Muscle of leg (tissue), 16 donors: ENCODE measurements at places on chromosomes 11 and 22. TPM values are rescaled to one million over a fixed set of nuclear protein-coding genes. Genes with fewer than 3 reads are reported as not detected.

GRCh38 chr22:28014211-28015045 lies 95.4 kb upstream of the PITPNB start:
- no peaks in the 10 kb centered on the region for H3K27me3 ChIP-seq
- DNase-seq: no peak
- no peak overlapping the region for H3K4me3 ChIP-seq
- peaks cover 23% of the 10 kb centered on the region for H3K4me1 ChIP-seq
- H3K27ac ChIP-seq: no peak overlapping the region

DNA sequence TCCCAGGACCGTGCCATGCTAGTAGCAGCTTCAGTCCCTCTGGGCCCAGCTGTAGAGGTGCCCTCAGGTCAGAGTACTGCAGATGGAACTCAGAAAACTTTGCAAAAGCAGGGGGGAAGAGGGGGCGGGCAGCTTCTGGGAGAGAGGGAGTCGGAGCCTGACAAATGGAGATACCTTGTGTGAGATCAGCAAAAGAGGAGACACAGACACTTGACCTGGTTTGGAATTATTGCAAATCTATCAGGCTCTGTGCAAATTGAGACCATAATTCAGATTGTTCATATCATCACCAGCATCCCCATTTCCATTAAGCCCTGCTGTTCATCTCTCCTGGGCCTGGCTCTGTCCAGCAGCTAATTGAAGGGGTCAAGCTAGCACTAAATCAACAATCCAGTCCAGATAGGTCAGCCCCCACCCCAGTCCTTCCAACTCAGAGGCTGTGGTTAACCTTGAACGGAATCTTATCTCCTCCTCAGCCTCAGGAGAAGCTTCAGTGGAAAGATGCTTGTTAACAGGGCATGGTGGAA lies 292.6 kb upstream of the PLET1 start:
- no peaks in the 10 kb centered on the region for H3K4me1 ChIP-seq
- H3K27ac ChIP-seq: no peak overlapping the region
- no peaks in the 10 kb centered on the region for H3K36me3 ChIP-seq

GRCh38 chr11:77370217-77370616 lies 68.7 kb upstream of the GDPD4 start:
- no peak for DNase-seq
- H3K27ac ChIP-seq: no peak overlapping the region
- no peaks in the 10 kb centered on the region for H3K4me1 ChIP-seq
- H3K4me3 ChIP-seq: no peak overlapping the region
- H3K27me3 ChIP-seq: no peaks in the 10 kb centered on the region
- peaks cover 9% of the 10 kb centered on the region for H3K36me3 ChIP-seq

DNA sequence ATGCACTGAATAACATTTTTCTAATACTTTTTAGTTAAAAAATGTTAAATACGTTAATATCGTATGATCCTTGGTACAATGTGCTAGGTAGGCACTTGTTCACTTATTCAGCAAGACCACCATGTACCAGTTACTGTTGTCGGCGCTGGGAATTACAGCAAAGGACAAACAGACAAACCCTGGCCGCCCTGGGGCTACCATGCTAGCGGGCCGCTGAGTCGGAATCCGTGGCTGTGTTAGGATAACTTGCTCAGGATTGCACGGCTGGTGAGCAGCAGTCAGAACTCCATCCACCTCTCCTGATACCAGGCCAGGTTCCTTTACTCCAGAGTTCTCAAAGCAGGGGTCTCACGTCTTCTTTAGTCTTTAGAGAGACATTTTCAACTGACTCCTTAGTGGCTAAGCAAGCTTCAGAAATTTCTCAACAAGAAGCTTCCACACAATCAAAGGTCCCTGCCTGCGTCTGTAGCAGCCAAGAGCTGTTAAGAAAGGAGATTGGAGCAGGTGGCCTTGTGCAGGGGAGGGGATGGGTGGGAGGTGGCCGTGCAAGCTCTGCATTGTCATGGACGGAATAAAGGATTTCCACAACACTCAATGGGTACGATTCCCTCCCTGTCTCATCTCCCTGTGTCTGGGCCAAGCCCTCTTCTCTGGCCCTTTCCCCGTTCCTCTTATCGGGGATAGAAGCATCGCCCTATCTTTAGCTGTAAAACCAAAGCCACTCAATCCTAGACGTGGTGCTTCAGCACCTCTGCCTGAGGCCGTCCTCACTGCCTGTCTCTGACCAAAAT lies 39.8 kb upstream of the NNMT start:
- no peak for DNase-seq
- H3K27me3 ChIP-seq: peaks cover 6% of the 10 kb centered on the region
- H3K4me1 ChIP-seq: peaks cover 40% of the 10 kb centered on the region
- H3K27ac ChIP-seq: peak overlapping the region; percentile 7

DNA sequence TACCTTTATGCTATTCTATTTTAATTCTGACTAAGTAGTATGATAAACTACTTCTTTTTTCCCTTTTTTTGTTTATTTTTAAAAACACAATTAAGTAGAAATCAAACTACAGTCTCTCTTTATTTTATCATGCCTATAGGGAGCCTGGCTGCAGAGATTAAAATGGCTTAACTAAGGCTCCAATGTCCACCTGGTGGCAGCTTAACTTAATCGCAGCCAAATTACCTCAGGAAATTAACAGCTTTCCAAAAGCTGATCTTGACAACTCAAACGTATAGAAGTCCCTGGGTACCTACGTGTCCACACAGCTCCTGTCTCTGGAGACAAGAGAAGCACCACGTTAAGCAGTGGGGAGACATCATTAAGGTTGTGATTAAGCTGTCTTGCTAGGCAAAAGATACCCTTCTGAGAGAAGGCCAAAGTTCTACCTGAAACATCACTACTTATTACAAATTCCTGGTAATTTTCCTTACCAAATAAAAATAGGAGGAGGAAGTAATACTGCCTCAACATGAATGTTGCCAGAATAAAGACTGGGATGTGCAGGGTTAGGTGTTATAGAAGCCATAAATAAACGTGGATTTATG lies 63.2 kb upstream of the SNX19 start:
- no peaks in the 10 kb centered on the region for H3K36me3 ChIP-seq
- H3K27ac ChIP-seq: no peak overlapping the region
- no peaks in the 10 kb centered on the region for H3K4me1 ChIP-seq

DNA sequence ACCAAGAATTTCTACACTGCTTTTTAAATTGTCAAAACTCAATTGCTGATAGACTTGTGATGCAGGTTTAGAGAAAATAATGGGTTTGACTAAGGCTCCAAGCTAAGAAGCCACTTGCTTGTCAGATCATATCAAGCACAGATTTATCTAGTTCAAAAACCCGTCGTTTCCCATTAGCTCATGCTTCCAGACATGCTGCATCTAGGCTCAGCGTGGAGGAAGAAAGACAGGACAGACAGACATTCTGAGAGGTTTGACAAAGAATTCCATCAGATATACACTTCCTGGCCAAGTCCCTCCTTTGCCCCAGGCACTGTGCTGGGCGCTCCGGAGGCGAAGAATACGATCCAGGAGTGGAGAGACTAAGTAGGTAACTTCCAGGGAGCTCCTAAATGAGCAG lies 76.8 kb downstream of the KCNC1 start:
- peaks cover 41% of the 10 kb centered on the region for H3K4me1 ChIP-seq
- H3K36me3 ChIP-seq: no peaks in the 10 kb centered on the region
- no peak overlapping the region for H3K4me3 ChIP-seq

- H3K4me1 ChIP-seq: no peaks in the 10 kb centered on the region
- DNase-seq: no peak
- H3K4me3 ChIP-seq: no peak overlapping the region
- no peak overlapping the region for H3K27ac ChIP-seq
Observed at GRCh38 chr11:113693030-113693429, 13.1 kb downstream of the TMPRSS5 start.

DNA sequence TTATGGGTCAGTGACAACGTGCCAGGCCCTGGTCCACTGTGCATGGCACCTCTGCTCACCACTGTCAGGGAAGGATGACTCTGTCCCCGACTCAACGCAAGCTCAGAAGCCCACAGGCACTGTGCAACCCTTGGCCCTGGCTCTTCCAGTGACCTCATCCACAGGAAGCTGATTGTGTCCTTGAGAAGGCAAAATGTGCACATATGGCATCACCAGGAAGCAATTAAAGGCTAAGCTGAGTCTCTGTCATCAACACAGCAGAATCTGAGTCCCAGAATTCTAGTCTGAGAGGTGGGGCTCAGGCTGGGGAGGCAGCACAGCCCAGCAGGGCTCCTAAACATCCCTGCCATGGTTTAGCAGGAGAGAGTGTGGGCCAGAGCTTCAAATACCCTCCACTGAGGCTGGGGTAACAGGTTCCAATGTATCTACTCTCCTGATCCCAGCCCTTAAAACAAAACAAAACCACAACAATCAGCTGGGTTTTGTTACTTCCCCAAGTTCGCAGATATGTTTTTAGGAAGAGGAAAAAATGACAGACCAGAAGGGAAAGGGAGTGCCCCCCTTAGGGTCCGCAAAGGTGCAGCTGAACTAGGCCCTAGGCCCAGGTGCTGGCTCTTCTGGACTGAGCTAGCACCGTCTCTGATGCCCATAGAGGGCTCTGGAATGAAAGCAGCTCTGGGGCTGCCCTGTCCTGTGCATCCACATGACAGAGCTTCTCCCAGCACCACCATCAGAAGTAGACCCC lies 33.5 kb upstream of the GNAZ start:
- H3K27me3 ChIP-seq: peaks cover 12% of the 10 kb centered on the region
- DNase-seq: peak; percentile 15
- no peaks in the 10 kb centered on the region for H3K36me3 ChIP-seq
- no peaks in the 10 kb centered on the region for H3K4me1 ChIP-seq
- H3K4me3 ChIP-seq: no peak overlapping the region
- no peak overlapping the region for H3K27ac ChIP-seq

Gene MS4A3
- total RNA-seq: 0.49 TPM

DNA sequence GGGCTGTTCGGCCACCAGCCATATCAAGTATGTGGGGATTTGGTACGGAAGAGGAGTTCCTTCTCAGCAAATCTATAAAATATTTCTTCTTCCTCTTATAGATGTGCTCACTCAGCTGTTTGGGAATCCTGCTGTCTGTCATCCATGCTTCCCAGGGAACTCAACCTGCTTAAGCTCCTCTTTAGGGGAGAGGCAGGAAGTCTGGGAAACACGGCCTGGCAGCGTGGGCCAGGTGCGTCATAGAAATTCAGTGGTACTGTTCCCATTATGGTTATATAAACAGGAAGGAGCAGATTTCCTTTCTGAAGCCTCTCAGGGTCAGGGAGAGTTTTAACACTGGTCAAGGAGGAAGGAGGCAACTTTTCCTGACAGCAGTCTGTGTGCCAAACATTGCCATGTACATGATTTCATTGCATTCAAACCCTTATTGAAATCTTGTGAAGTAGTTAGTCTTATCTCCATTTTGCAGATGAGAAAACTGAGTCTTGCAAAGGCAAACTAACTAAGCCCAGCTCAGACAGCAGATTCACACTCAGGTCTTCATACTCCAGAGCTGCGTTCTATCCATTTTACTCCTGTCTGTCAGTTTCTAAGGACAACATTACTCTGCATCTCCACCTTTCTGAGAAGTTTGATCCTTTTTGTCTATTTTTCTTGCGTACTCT lies 35.4 kb upstream of the AMOTL1 start:
- no peaks in the 10 kb centered on the region for H3K36me3 ChIP-seq
- H3K27ac ChIP-seq: peak overlapping the region; percentile 50
- H3K4me1 ChIP-seq: peaks cover 9% of the 10 kb centered on the region
- H3K4me3 ChIP-seq: no peak overlapping the region

Gene NCR3LG1
- total RNA-seq: 0.44 TPM

GRCh38 chr11:129866311-129866710 lies 29.1 kb downstream of the NFRKB start:
- peaks cover 6% of the 10 kb centered on the region for H3K4me1 ChIP-seq
- no peaks in the 10 kb centered on the region for H3K27me3 ChIP-seq
- H3K36me3 ChIP-seq: peaks cover 71% of the 10 kb centered on the region
- H3K4me3 ChIP-seq: no peak overlapping the region

DNA sequence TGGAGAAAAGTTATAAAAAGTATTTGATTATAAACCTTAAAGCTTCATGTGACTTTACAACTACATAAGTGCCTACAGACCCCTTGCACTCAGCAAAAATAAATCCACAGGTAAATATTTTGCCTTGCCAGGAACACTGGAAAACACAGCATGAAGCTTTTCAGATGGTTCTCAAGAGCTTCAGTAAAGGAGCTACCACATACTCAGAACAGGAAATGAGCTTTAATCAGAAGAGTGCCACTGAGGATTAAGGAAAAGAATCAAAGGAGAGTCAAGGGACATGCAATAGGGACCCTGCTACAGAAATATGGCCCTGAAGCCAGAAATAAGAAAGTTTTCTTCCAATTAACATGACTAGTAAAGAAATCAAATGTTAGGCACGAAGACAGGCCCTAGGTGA lies 1.2 kb downstream of the CASP1 start:
- peaks cover 3% of the 10 kb centered on the region for H3K36me3 ChIP-seq
- H3K27ac ChIP-seq: no peak overlapping the region
- no peak for DNase-seq
- H3K4me3 ChIP-seq: no peak overlapping the region
